ENCODE measurements at places on chromosomes 12 and 14.

- peak; percentile 10 for DNase-seq
These were observed 2.9 kb downstream of the GLIPR1 start for GRCh38 chr12:75483431-75483830.

- DNase-seq = peak; percentile 60
These were observed at the start of gene SETD3 for GRCh38 chr14:99479906-99480869. TSS of gene SETD3 (minus strand) at chr14:99480859. CDS start at chr14:99465805, 15,054 bp downstream.

- DNase-seq = no peak
These were observed 136.0 kb downstream of the LMNTD1 start for GRCh38 chr12:25417071-25417470.

- peak; percentile 90 for DNase-seq
These were observed 286.9 kb upstream of the PRKD1 start for GRCh38 chr14:30214461-30215090.

DNA sequence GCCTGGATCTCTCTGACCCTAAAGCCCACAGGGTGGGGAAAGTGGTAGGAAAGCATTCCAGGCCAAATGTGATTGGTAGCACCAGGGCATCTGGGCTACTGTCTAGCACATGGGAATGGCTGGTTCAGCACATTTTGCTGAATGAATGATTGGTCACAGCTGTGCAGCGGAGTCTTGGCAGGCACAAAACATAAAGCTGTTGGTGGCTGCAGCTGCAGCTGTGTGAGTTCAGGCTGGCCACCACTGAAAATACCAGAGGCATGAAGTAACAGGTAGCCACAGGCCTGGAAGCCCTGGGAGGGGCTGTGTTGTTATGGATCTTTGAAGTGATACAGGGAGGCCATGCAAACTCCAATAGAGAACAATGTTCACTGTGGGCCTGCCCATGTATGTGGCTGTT lies 72.7 kb downstream of the MYRFL start:
- peak; percentile 31 for DNase-seq

- DNase-seq = no peak
These were observed 133.8 kb upstream of the CPM start for GRCh38 chr12:69066492-69067373.

- DNase-seq = no peak
These were observed 220.5 kb downstream of the FOXN3 start for GRCh38 chr14:89196545-89196944.

GRCh38 chr14:75123991-75124390 lies 2.9 kb downstream of the NEK9 start:
- no peak for DNase-seq

DNA sequence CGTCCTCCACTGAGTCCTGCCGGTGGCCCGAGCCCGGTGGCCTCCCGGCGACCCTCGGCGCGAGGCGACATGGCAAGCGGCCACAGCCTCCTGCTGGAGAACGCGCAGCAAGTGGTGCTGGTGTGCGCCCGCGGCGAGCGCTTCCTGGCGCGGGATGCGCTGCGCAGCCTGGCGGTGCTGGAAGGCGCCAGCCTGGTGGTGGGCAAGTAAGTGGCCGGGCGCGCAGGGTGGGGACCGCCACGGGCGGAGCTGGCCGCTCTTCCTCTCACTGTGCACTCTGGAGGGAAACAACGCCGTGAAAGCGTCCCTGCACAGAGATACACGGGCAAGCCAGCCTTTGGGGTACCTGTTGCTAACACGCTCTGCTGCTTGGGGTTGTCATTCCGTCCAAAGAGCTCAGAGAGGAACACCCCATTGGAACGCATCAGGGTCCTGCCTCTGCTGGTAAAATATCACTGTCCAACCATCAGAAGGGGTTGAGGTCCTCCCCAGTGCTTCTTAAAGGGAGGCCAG lies at the start of gene AMDHD1:
Gene AMDHD1 (plus strand): TSS at position 2 of the 513 bp plus-strand sequence. CDS start 68 bp downstream, at position 70.
- peak; percentile 75 for DNase-seq

GRCh38 chr14:76716285-76716684 lies 45.0 kb upstream of the VASH1 start:
- peak; percentile 22 for DNase-seq

GRCh38 chr12:79707830-79708229 lies 17.1 kb upstream of the PAWR start:
- no peak for DNase-seq

GRCh38 chr12:18580291-18580690 lies 157.5 kb downstream of the PLCZ1 start:
- no peak for DNase-seq

DNA sequence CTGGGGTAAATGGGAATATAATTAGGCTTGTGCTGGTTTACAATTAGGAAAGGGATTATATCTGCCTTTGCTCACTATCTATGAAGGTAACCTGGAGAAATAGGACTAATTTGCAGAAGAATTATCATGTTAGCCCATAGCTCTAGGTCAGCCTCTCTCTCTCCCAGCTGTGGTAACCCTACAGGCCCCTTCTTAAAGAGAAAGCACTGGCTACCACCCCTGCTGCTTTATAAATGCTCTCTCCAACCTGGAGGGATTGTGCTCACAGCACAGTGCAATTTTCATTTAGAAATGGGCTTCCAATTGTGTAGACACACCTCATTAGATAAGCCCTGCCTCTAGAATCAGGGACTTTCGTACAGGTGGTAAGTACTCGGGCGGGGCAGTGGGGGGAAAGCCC lies 22.7 kb upstream of the MGST1 start:
- no peak for DNase-seq

GRCh38 chr12:110575326-110575725 lies 7.8 kb downstream of the PPTC7 start:
- no peak for DNase-seq

- no peak for DNase-seq
These were observed 292.8 kb upstream of the SFSWAP start for GRCh38 chr12:131418121-131418520.

- no peak for DNase-seq
These were observed 194.1 kb downstream of the BTG1 start for GRCh38 chr12:91951571-91951970.

GRCh38 chr12:54126696-54127537 lies 61.9 kb downstream of the SMUG1 start:
- no peak for DNase-seq

DNA sequence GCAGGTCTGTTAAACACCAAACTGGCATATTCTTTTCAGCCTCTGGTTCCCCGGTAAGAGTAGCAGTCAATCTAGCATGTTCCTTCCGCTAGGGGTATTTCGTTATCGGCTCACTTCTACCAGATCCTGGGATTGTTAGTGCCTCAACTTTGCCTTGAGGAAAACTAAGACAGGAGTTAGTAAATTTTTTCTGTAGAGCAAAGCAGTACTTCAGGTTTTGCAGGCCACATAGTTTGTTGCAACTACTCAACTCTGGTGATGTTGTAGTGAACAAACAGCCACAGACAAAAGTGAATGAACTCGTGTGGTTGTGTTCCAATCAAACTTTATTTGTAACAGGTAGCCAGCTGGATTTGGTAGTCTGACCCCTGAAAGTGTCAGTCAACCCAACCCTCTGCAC lies 6.3 kb upstream of the CDH24 start:
- no peak for DNase-seq

- no peak for DNase-seq
These were observed 16.3 kb downstream of the ATP5MC2 start for GRCh38 chr12:53659571-53659981.

GRCh38 chr14:88798156-88798555 lies 5.4 kb upstream of the EML5 start:
- DNase-seq = no peak

DNA sequence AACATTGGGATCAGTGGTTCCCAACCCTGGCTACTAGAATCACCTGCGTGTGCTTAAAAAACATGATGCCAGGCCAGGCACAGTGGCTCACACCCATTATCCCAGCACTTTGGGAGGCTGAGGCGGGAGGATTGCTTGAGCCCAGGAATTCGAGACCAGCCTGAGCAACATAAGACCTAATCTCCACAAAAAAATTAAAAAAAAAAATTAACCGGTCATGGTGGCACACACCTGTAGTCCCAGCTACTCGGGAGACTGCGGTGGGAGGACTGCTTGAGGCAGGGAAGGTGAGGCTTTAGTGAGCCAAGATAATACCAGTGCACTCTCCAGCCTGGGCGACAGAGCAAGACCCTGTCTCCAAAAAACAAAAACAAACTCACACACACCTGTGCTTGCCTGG lies 2.0 kb downstream of the KCTD10 start:
- no peak for DNase-seq

DNA sequence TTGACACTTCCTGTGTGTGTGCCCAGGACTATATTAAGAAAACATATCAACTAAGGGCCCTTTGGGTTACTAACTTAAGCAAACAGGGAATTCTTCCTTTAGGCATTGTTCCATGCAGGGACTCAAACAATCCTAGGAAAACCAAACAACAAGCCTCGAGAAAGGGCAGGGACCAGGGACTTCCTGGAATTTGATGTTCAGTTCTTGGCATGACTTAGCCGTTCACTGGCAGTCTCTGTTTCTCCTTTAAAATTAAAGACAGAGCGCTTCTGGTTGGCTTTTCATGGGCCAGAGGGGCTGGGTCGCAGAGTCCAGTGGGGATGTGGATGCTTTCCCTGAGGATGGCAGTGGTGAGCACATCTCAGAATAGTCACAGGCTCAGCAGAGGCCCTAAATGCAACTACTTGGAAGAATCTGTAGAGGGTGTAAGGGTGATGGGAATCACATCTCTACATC lies 35.2 kb downstream of the RNFT2 start:
- no peak for DNase-seq

- DNase-seq = no peak
These were observed 22.8 kb downstream of the GSTZ1 start for GRCh38 chr14:77343662-77344061.

DNA sequence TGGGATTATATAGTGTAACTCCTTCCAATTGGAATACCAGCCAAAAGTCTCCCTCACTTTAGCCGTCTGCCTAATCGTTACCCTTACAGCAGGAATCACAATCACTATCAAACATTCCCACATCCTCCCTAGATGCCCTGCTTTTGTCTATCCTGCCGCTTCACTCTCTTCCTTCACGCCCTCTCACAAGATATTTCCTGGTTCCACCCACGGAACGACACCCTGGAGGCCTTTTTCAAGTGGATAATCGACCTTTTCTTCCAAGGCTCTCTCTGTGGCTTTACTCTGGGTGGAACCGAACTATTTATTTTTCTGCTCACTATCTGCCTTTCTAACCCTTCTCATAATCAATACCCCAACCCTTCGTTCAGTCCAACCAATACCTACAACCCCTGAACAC lies 58.9 kb downstream of the MOK start:
- no peak for DNase-seq

- no peak for DNase-seq
These were observed 11.4 kb downstream of the RILPL1 start for GRCh38 chr12:123522164-123522563.

DNA sequence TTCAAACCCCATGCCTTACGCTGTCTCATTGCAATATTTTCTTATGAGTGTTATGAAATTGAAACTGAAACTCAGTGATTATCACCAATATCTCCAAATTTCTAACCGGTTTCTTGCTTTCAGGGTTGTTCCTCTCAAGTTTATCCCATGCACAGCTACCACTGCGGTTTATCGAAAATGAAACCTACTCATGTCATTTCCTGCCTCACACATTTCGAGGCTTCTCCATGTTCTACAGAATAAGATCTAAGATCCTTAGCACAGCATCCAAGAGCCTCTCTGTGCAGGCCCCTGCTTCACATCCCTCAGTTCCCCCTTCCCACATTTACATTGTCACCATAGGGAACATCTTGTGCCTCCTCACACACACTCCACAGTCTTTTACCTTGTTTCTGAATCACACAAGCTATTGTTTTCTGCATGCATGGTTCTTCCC lies 45.5 kb upstream of the FAR2 start:
- DNase-seq = no peak

GRCh38 chr12:41045509-41045908 lies 142.6 kb upstream of the PDZRN4 start:
- no peak for DNase-seq

DNA sequence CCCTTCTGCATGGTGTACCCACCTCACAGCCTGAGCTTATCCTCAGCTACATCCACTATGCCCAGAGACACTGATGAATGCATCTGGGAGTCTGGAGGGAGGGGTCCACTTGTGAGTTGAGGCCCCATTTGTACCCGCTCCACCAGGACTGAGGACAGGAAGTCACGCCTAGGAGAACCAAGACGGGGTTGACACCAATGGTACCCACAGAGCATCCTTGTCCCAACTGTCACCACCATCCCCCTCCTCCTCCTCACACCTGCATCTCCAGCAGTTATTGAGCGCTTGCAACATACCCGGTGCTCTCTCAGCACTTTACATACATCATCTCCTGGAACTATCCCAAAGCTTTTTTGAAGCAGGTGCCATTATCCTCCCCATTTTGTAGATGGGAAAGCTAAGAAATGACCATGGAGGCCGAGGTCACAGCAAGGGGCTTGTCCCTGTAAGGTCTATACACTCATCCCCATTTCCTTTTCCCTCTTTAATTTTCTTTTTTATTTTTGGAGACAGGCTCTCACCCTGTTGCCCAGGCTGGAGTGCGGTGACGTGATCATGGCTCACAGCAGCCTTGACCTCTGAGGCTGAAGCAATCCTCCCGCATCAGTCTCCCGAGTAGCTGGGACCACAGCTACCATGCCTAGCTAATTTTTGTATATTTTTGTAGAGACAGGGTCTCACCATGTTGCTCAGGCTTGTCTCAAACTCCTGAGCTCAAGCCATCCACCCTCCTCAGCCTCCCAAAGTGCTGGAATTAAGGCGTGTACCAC lies 31.7 kb downstream of the DGLUCY start:
- DNase-seq = no peak

- no peak for DNase-seq
These were observed 160.1 kb downstream of the TMX1 start for GRCh38 chr14:51400139-51400538.

- no peak for DNase-seq
These were observed 144.5 kb upstream of the DYRK2 start for GRCh38 chr12:67504026-67504425.

GRCh38 chr14:73142216-73142615 lies 5.9 kb downstream of the PSEN1 start:
- DNase-seq = no peak

Data from brain (organoid and tissue), 16 donors.